ENCODE measurements at places on chromosomes 7 and 10.

- DNase-seq = no peak
Observed at GRCh38 chr7:116429986-116430619, 69.4 kb upstream of the CAV2 start.

GRCh38 chr10:111078505-111079185 is 1.8 kb downstream of the ADRA2A start:
- DNase-seq = no peak

DNA sequence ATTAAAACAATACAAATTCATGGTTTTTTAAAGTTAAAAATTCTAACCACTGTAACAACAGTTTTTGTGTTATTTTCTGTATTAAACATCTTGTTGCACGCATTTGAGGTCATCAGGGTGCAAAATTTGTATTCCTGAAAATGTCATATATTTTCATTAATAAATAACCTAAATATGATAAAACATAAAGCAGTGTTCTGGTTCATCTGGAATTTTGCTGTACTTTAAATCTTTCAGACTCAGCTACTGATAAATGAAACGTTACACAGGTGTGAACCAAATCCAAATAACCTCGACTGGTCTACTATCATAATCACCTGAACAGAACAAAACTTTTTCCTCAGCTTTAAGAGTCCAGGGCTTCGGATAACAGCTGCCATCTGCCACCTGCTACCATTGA is 6.9 kb downstream of the IFIT2 start:
- no peak for DNase-seq

GRCh38 chr7:76122516-76123239 is 74.8 kb downstream of the MDH2 start:
- no peak for DNase-seq

DNA sequence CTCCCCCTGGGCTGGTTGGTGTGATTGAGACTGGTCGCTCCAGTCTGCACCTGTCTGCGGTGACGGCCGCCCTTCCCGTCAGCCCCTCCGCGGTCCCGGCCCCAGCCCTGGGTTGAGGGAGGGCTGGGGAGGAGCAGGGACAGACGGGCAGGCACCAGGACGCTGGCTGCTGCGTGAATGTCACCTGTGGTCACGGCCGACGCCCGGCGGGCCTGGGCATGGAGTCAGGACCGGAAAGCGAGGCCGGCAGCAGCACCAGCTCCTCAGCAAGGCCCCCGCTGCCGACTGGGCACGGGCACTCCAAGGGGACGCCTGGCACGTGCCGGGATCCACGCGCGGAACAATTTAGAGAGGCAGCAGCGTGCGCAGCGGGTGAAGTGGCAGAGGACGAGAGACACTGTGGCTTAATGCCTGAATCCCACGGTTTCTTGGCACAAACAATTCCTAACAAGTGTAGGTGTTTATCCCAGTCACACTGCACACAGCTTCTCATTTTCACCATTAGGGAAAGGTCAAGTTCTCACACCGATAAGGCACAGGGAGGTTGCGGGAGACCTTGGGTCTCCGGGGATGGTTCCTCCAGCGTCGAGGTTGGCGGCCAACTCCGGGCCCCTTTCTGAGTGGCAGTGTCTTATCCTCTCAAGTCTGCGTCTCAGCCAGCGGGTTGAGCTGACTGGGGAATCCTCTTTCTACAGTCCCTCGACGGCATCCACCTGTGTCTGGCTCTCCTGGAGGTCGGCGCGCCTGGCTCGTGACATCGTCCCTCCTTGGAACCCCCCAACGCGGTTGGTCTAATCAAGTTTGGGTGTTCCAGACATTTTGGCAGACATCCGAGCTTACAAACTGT is 66.4 kb upstream of the ADGRA1 start:
- no peak for DNase-seq

GRCh38 chr7:151451156-151451555 is 11.2 kb upstream of the CRYGN start:
- DNase-seq = no peak

DNA sequence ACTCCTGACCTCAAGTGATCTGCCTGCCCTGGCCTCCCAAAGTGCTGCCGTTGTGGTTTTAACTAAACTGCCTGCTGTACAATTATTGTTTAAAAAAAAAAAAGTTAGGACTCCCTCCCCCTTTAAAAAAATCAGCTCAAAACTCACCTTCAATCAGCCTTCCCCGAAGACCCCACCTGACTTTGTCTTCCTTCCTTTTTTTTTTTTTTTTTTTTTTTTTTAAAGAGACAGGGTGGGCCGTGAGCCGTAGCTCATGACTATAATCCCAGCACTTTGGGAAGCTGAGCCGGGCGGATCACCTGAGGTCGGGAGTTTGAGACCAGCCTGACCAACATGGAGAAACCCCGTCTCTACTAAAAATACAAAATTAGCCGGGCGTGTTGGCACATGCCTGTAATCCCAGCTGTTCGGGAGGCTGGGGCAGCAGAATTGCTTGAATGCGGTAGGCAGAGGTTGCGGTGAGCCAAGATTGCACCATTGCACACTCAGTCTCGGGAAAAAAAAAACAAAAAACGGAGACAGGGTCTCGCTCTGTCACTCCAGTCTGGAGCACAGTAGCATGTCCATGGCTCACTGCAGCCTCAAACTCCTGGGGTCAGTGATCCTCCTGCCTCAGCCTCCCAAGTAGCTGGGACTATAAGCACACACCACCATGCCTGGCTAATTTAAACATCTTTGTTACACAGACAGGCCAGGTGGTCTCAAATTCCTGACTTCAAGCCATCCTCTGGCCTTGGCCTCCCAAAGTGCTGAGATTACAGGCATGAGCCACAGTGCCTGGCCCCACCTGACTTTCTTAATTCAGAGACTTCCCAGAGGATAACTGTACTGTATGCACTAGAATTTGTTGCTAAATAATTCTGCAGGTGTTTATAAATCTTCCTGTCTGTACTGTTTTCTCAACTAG is 3.2 kb downstream of the FIS1 start:
- DNase-seq = no peak

- DNase-seq = no peak
Observed at GRCh38 chr10:95392681-95393164, 101.9 kb upstream of the PDLIM1 start.

DNA sequence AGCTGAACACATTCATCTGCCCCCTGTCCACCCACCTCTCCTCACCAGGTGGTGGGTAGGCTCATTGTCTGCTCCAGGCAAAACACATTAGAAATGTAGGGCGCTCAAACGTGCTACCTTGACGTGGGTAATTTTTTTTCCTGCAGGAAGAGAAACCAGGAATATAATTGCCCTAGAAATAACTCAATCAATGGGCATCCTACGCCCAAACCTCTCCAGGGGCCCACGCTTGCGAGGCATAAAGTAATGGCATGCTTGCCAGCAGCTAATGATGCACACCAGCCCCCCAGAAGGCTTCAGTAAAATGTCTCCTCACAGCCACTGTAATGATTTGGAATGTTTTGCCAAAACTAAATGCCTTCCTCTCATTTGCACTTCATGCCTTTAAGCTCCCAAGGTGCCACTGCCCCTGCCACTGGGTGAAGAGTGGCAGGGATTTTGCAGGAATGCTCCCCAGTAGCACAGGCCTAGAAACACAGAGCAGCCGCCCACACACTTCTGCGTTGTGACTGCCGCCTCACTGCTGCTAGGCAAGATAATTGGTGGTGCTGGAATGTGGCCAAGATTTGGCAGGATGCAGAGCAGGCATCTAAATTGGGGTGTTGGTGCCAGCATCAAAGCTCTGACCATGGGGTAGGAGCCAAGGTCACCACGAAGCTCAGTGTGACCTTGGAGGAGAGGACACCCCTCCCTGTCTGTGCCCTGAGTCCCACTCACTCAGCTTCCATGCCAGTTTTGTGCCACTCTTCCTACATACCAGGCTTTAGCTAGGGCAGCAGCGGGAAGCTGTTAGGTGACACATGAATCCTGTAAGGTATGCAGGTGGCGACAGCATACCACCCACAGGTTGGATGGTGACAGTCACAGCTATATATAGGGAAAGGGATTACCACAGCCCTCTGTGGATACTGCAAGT is 48.7 kb upstream of the PPP1R3C start:
- DNase-seq = no peak

GRCh38 chr7:156122752-156123354 is 310.6 kb upstream of the SHH start:
- DNase-seq = no peak

- no peak for DNase-seq
Observed at GRCh38 chr7:150793569-150794238, 6.5 kb downstream of the TMEM176B start.

- no peak for DNase-seq
Observed at GRCh38 chr10:119480667-119481066, 61.9 kb downstream of the RGS10 start.

DNA sequence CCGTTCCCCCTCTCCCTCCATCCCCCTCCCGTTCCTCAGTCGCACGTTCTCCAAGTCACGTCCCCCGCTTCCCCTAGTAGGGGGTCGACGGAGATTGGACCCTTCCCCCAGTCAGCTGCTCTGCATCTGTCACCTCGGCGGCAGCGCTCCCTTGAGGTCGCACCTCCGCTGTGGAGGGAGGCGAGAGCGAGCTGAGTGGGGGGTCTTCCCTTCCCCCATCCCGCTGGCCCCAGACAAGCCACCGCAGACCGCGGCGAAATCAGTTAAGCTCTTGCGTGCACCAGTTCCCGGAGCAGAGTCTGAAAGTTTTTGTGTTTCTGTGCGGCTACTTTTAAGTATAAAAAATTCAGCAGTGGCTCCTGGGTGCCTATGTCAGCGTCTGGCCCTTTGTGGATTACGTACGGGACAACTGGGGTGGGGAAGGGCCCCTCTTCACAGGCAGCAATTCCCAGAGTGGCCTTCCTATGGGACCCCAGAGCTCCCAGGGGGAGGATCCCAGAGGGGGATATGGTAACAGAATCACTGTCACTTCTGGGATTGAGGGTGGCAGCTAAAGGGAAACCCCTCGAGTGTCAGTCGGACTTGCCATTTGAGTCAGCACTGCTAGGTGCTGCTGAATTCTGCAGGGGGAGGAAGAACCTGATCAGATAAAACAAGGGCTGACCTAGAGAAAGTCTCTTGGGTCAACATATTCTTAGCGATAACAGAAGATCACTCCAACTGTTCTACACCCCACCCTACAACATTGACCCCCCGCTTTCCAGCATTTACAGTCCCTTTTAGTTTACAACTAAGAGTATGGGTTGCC is 12.5 kb upstream of the DDIT4 start:
- DNase-seq = no peak

DNA sequence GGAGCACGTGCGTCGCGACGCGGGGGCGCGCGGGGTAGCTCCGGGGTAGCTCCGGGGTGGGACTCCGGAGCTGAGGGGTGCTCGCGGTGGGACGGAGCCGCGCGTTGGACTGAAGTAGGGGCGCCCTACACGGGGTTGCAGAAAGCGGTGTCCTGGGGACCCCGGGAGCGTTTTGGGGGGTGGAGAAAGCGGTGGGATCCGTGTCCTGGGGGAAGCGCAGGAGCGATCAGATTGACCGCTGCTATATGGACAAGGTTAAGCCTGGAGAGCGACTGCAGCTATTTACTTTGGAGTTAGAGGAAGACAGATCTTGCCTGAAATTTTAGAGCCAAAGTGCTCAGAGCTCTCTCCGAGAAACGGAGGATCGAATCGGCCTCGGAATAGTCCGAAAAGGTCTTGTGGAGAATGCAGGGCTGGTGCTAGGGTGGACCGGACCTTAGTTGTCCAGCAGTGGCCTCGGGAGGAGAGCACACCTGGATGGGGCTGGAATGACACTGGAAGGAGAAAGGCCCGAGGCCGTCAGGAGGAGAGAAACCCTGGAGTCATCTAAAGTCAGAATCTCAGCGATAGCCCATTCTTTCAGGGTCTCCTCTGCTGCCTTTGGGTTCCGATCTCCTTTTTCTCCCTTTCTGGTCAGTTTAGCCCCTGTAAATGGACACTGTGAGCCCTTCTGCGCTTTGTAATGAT is 564 bp downstream of the PDSS1 start:
- no peak for DNase-seq

DNA sequence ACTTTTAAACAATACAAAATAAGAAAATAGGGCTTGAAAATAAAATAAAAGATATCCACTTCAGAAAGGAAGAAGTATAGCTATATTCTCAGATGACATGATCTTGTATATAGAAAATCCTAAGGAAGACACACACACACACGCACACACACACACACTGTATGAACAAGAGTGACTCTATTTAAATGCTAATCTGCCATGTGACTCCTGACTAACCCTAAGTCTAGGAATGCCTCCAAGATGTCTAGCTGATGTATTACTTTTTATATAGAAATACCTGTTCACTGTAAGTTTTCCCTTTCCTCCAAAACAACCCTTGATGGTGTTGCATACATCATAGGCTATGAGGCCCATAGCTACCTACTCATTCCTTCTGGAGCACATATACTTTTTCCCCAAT is 173.1 kb upstream of the LRRTM3 start:
- no peak for DNase-seq

GRCh38 chr10:84172467-84173356 is 889 bp upstream of the GPR15LG start:
- no peak for DNase-seq

DNA sequence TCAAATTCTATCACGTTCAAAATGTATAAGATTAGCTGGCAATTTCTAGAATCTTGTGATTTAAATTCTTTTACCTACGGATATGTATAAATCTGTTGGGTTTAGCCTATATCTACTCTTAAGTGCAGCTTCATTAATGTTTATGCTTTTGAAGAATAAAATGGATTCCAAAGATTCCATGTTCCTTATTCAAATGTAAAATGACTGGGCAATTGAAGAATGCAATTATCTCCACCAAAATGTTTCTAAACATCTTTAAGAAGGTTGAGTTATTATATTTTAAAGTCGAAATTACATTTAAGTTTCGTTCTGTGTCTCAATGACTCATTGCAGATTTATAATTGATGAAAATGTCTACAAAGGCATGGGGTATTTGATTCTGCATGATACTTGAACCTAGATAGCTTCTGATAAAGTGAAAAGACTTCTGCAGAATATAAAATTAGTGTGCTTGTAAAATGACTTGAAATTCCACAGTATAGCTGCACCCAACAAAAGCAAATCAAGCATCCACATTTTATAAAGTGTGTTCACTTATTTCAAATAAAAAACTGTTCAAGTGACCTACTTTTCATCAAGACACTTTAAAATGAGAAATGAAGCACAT is 697.0 kb upstream of the PCDH15 start:
- DNase-seq = no peak

GRCh38 chr7:327991-328702 is 38.2 kb downstream of the FOXL3 start:
- DNase-seq = no peak

- no peak for DNase-seq
Observed at GRCh38 chr7:47574482-47575329, 7.2 kb downstream of the TNS3 start.

- no peak for DNase-seq
Observed at GRCh38 chr10:5606864-5607263, 59.5 kb downstream of the ASB13 start.

DNA sequence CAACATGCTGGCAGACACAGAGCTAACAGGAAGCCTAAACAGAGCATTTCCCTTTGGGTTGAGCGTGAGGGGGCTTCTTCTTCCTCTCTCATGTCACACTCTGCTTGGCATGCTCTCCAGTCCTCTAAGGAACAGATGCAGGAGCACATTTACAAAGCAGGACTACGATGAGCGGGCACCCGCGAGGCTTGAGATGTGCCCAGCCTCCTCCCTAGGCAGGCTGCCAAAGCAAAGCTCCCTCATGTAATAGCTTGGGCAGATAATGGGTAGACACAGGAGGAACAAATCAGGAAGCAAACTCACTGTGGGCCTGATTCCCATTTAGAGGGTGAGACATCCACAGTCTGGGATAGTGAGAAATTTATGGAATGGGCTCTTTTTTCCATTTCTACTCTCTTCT is 519.1 kb downstream of the NRG3 start:
- DNase-seq = no peak
